ENCODE measurements at places on chromosomes 3 and 15.
A peak's percentile ranks its signal among the peaks of the same experiment; 100 is the strongest.

GRCh38 chr15:33074212-33074611 lies 120.3 kb downstream of the FMN1 start:
- no peak for DNase-seq

DNA sequence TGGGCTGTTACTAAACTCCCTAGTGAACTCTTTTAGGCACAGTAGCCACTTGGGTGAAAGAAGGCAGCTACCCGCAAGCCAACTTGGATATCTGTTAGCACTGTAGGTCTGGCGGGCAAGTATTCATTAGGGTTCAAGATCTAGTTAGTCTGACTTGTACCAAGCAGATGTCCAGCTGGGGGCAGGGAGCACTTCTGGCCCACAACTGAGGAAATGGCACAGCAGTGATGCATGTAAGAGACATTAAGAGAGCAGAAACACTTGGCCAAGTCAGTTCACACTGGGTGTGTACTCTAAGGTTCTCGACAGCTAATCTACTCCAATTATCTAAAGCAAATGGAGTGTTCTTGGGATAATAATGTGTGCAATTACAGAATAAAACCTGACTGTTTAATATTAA lies 131.7 kb downstream of the CTNNB1 start:
- DNase-seq = no peak

DNA sequence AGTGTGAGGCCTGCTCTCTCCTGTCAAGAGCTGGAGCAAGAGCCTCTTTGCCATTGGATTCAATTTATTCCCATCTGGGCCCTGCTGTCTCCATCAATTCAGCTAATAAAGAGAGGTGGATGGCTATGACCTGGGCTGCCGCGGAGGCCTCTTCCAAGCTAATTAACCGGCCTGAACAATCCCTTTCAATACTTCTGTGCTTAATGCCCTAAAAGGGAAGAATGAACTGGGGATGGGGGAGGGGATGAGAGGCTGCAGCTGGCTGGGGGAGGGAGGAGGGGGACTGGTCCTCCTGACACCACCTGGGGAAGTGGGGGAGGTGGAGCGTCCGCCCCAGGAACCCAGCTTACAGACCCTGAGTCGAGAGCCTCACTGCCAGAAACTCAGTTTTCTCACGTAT lies 33.4 kb upstream of the PRR23E start:
- no peak for DNase-seq

GRCh38 chr3:10577486-10577885 lies 72.1 kb upstream of the ATP2B2 start:
- DNase-seq = no peak

DNA sequence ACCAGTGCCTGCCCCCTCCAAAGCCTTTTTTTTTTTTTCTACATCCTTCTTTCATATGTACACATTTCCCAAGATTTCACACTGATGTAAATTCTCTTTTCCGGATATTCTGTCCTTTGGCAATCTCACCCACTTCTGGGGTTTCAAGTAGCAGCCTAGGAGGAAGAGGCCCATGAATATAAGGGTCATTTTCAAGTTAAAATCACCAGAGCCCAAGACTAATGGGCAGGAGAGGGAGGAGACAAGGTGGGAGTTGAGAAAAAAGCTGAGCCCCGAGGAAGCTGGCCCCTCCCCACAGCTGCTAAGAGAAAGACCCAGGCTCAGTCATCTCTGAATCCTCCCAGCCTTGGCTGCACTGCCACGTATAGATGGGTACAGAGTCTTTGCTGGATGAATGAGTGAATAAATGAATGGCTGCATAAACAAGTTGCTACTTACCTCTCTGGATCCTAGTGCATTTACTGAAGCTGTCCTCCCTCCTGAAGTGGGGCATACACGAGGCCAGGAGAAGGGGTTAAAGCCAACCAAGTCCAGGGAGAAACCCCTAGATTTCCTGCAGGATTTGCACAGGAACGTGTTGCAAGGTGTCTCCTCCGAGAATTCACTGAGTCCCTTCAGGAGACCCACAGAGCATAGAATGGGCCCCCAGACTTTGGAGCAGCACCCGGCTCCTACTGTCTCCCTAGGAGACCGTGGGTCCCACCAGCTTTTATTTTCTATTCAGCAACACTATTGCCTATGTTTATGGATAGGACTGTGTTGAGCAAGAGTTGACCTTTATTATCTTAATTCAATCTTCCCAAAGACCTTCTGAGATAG lies 100.8 kb upstream of the LIPC start:
- DNase-seq = no peak

DNA sequence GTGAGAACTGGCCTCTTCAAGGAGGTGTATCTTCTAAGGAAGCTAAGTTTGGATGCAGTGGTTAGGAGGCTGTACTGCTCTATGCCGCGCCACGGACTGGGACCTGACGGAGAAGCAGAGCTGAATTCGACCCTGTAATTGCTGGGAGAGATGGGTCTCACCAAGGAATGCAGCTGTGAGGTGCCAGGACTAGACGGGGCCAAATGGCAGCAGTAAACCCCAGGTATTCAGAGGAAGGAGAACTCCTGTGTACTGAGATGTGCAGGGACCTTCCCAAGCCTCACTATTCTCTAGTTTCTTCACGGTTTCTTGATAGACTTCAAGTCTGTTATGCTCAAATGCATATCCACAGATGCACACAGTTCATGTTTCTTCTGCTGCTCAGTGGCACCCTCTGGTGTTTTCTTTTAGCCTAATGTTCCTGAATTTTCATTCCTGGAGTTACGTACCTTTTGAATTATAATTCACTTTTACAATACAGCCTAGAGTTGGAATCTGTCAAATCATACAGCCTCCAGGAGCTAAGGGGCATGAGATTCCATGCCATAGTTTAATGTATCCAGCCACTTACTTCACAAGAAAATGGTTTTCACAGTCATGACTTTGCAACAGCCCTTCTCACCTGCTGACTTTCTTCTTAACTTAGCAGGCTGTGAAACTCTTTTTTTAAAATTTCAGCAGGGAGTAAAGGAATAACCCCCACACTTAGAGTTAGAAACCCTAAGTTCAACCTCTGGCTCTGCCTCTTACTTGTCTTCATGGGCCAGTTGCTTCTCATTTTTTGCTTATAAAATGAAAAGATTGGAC lies 61.8 kb downstream of the GLDN start:
- DNase-seq = peak; percentile 8

GRCh38 chr15:82944056-82944455 lies 8.5 kb downstream of the HOMER2 start:
- DNase-seq = no peak

DNA sequence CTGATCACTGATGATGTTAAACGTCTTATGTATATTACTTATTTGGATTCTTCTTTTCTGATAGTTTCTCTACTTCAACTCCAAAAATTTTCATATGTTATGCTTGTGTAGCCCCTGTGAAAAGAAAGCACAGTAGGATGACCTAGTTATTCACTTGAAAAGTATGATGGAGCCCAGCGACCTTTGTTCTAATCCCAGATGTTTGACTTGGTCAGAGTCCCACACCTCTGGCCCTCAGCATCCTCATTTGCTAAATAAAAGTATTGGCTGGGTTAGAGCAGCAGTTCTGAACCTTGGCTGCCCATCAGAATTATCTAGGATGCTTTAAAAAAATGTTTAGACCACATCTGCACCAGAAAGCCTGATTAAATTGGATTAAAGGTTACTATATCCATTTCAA lies 173.7 kb downstream of the ATG7 start:
- DNase-seq = no peak

DNA sequence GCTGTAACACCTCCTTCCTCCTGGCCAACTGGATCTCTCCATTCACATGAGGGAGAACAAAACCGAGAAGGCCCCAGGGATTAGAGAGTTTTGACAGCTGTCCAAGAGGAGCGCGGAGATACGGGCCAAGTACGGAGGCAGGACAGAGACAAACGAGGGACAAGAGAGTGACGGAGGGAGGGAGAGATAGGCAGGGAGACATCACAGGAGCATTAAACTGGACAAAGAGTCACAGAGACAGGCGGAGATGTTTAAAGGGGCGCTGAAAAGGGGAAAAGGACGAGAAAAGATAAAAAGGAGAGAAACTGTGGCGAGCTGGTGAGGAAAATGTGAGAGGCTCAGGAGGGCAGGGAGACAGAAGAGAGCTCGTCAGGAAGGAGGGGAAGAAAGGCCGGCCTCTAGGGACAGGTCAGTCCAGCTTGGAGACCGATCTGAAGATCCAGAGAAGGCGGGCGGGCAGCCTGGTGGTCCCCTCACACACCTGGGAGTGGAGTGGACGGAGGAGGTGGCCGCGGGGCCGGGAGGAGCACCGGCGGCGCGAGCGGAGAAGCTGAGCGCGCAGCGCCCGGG lies 40.5 kb upstream of the ROPN1 start:
- DNase-seq = no peak

DNA sequence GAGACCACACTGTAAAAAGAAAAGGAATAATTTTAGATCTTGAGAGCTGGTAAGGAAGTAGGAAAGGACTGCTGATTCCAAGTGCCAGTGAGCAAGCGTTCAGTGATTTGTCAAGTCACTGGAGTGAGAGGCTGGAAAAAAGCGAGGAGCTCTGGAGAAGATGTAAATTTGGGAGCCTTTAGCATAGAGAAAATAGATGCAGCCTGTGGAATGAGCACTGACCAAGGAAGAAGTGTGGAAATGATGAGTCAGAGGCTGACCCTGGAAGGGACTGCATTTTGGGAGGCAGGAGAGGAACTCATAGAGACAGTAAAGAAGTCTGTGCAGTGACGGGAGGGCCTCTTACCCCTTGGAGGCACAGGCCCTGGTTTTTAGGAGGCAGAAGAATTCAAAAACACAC lies 17.1 kb upstream of the ABTB1 start:
- DNase-seq = no peak

GRCh38 chr15:52103217-52104207 lies 9.1 kb downstream of the BCL2L10 start:
- DNase-seq = no peak

DNA sequence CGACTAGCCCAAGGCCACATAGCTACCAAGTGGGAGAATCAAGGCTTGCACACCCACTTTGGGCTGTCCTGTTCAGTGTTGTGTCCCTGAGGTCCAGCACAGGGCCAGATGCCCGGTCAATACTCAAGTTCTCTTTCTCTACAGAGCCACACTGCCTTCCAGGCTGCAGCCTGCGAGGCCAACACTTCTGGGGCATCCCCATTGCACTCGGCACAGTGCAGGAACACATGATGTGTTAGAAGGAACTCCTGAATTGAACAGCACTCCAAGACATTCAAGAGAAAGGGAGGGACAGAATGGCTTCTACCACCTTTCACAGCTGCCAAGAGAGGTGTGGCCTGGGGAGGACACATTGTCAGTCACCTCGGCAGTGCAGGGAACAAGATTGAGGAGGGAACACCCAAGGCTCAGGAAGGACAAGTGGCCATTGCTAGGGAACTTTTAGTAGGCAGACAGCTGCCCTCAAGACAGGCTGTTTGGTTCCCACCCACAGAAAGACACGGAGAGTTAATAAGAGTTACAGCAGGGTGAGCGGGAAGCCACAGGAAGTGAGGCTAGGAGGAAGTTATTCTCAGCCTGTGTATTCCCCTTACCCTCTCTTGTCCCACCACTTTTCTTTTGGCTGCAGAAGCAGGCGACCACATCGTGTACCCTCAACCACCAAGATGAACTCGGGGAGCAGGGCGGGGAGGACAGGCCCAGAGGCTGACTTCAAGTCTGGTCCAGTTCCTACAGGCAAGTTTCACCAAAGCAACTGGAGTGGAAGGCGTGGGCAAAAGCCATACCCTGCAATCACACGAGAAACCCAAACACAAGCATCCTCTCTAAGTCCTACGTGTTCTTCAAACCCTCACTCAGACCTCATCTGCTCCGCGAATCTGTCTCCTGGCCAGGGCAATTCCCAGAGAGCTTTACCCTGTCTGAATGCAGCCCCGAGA lies 69.4 kb downstream of the SRGAP3 start:
- no peak for DNase-seq

- DNase-seq = no peak
These were observed 76.4 kb downstream of the UBR1 start for GRCh38 chr15:43029476-43029875.

DNA sequence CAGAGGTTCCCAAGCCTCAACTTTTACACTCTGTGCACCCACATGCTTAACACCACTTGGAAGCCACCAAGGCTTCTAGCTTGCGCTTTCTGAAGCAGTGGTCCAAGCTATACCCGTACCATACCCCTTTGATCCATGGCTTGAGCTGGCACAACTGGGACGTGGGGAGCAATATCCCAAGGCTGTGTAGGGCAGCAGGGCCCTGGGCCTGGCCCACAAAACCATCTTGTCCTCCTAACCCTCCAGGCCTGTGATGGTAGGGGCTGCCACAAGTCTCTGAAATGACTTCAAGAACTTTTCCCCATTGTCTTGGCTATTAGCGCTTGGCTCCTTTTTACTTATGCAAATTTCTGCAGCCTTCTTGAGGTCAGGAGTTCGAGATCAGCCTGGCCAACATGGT lies 16.0 kb upstream of the PSMA4 start:
- no peak for DNase-seq

All from NCI-H1048 (cell line).